Stomach (tissue), 19 donors: ENCODE measurements at places on chromosomes 1 and 21. TPM values are rescaled to one million over a fixed set of nuclear protein-coding genes. Genes with fewer than 3 reads are reported as not detected.
A peak's percentile ranks its signal among the peaks of the same experiment; 100 is the strongest.

The FCGR1A gene
- not detected for total RNA-seq

The RCSD1 gene
- 8.2 TPM for total RNA-seq

The LCE1F gene
- not detected for total RNA-seq

The SLAMF7 gene
- 2.0 TPM for total RNA-seq

The EVA1C gene
- 10.6 TPM for total RNA-seq

The LRP8 gene
- 1.8 TPM for total RNA-seq

The PLEKHN1 gene
- total RNA-seq: 0.29 TPM

The SV2A gene
- 1.9 TPM for total RNA-seq

The SLC26A9 gene
- 38.4 TPM for total RNA-seq

GRCh38 chr1:32498751-32499150 lies 33.9 kb downstream of the ZBTB8B start:
- H3K4me1 ChIP-seq: no peaks in the 10 kb centered on the region
- no peak overlapping the region for H3K27ac ChIP-seq
- no peak overlapping the region for H3K4me3 ChIP-seq
- H3K36me3 ChIP-seq: no peaks in the 10 kb centered on the region
- H3K27me3 ChIP-seq: no peaks in the 10 kb centered on the region

- peak within 1 kb of the TSS; percentile 90 for H3K4me3 ChIP-seq
- H3K27me3 ChIP-seq: no peaks in the 10 kb centered on the region
- no peaks in the 10 kb centered on the region for H3K36me3 ChIP-seq
- peak within 1 kb of the TSS; percentile 97 for H3K27ac ChIP-seq
Measured at GRCh38 chr1:226940029-226940805, at the start of gene COQ8A. TSS of gene COQ8A (plus strand) at chr1:226940294. CDS start at chr1:226961386, 21,092 bp downstream.

DNA sequence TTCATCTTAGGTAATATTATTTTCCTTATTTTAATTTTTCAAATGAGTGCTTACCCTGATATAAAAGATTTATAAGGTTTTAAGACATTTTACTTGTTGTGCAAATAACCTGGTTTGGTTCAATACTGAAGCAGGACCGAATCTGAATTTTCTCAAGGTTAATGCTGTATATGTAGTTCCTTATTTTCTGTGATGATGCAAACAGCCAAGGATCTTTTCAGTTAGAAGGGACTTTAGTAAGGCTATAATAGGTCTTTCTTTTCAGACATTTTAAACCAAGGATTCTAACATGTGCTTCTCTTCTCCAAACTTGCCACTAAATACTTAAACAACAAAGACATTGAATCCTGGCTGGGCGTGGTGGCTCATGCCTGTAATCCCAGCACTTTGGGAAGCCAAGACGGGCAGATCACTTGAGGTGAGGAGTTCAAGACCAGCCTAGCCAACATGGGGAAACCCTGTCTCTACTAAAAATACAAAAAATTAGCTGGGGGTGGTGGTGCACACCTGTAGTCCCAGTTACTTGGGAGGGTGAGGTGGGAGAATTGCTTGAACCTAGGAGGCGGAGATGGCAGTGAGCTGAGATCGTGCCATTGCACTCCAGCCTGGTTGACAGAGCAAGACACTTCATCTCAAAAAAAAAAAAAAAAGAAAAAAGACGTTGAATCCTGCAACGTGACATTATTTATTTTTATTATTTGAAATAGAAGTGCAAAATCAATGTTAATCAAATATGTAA lies 3.2 kb upstream of the ARPC5 start:
- H3K36me3 ChIP-seq: no peaks in the 10 kb centered on the region
- H3K27ac ChIP-seq: no peak overlapping the region
- no peaks in the 10 kb centered on the region for H3K27me3 ChIP-seq
- H3K4me3 ChIP-seq: no peak overlapping the region

DNA sequence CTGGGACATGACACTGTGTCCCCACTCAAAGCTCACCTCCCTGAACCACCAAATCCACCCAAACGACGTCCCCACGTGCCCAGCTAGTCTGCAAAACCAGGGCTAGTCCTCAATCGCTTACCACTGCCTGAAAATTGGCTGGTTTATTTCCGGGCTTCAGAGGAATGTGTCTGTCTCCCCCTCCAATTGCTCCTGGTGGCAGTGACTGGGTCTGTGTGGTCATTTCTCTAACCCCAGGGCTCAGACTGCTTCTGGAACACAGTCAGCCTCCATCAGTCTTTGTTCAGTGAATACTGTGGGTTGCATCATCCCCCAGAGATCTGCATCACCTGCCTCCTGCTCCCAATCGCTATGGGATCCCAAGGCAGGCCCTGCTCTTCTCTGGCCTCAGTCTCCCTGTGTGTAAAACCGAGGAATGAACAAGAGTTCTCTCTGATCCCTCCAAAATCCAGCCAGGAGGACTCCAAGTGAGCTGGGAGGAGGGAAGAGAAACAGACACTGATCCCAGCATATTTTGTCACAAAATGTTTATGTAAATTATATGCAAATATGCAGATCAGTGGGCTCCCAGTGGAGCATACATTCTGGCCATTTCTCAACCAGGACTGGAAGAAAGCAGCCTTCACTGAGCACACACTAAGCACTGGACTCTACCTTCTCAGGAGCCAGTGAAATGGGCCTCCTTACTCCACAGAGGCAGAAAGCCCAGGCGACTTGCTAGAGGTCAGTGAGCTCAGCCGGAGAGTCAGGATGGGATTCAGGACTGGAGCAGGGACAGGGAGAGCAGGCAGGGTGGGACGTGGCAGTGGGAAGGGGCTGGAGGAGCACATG lies 20.9 kb downstream of the SDC3 start:
- H3K4me1 ChIP-seq: peaks cover 78% of the 10 kb centered on the region
- no peak overlapping the region for H3K4me3 ChIP-seq
- H3K36me3 ChIP-seq: no peaks in the 10 kb centered on the region

- no peak overlapping the region for H3K4me3 ChIP-seq
- H3K27ac ChIP-seq: peak overlapping the region; percentile 67
- H3K27me3 ChIP-seq: no peaks in the 10 kb centered on the region
- peaks cover 27% of the 10 kb centered on the region for H3K4me1 ChIP-seq
- no peak for DNase-seq
Measured at GRCh38 chr21:46189959-46190490, 5.8 kb upstream of the SPATC1L start.

DNA sequence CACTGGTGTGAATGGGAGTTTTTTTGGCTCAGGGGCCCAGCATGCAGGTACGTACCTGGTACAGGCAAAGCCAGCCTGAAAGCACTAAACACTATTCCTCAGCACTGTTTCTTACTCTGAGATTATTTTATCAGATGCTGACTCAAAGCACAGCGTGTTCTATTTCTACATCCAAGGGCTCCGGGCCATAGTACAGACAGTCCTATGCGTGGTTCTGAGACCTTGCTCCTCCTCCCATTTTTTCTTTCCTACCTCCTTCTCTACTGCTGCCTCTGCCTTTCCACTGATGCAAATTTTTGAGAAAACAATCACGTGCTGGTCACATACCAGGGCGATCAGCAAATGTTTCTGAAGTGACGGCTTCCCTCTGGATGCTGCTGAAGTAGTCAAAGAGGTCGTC lies 36.3 kb downstream of the PDPN start:
- no peak for DNase-seq
- H3K4me3 ChIP-seq: no peak overlapping the region
- H3K4me1 ChIP-seq: peaks cover 23% of the 10 kb centered on the region
- no peak overlapping the region for H3K27ac ChIP-seq

- peaks cover 70% of the 10 kb centered on the region for H3K4me1 ChIP-seq
- H3K36me3 ChIP-seq: no peaks in the 10 kb centered on the region
- peak; percentile 34 for DNase-seq
- no peak overlapping the region for H3K27ac ChIP-seq
Measured at GRCh38 chr1:205444931-205445645, 10.8 kb downstream of the BLACAT1 start.

- H3K4me3 ChIP-seq: peak overlapping the region; percentile 78
- H3K4me1 ChIP-seq: peaks cover 57% of the 10 kb centered on the region
- DNase-seq: peak; percentile 83
- peak overlapping the region; percentile 91 for H3K27ac ChIP-seq
Measured at GRCh38 chr1:117606649-117607430, 992 bp downstream of the TENT5C start.

GRCh38 chr1:221371705-221372104 lies 370.2 kb downstream of the DUSP10 start:
- no peaks in the 10 kb centered on the region for H3K27me3 ChIP-seq
- no peaks in the 10 kb centered on the region for H3K36me3 ChIP-seq
- no peaks in the 10 kb centered on the region for H3K4me1 ChIP-seq

DNA sequence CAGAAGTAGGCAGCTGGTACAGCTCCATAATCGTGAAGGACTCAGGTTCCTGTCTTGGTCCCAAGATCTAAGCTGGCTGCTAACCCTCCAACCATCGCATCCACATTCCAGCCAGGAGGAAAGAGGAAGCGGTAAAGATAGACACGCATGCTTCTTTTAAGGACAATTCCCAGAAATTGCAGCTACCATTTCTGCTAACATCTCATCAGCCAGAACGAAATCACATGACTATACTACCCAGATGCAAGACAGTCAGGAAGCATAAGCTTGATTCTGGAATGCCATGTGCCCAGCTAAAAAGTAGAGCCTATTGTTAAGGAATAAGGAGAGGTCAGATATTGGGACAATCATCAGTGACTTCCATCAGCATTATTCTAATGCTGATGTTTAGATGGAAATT lies 110.4 kb downstream of the EPHB2 start:
- DNase-seq: no peak
- no peak overlapping the region for H3K4me3 ChIP-seq
- H3K36me3 ChIP-seq: no peaks in the 10 kb centered on the region
- H3K27ac ChIP-seq: no peak overlapping the region
- H3K27me3 ChIP-seq: no peaks in the 10 kb centered on the region
- no peaks in the 10 kb centered on the region for H3K4me1 ChIP-seq

DNA sequence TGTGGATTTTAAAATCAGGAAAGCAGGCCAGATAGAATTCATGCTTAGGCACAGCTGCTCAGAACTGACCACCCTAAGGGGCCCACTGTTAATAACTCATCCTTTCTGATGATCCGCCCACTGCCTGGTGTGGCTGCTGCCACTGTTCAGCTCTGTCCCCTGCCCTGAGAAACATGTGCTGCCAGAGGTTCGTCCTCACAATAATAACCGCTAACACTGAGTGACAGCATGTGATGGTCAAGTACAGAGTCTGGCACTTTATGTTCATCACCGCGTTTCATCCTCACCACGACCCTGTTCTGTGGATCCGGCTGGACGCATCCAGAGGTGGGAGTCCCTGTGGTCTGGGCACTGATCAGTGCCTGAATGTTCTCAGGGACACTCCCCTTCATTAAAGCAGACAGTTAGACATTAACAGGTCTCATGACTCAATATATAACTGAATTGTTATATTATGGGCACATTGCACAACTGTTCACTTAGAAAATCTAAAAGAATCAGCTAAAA lies 108.6 kb downstream of the SIM2 start:
- H3K27me3 ChIP-seq: no peaks in the 10 kb centered on the region
- H3K36me3 ChIP-seq: peaks cover 4% of the 10 kb centered on the region
- H3K4me3 ChIP-seq: no peak overlapping the region
- no peak overlapping the region for H3K27ac ChIP-seq
- peaks cover 3% of the 10 kb centered on the region for H3K4me1 ChIP-seq
- DNase-seq: no peak

- no peaks in the 10 kb centered on the region for H3K36me3 ChIP-seq
- H3K4me3 ChIP-seq: no peak overlapping the region
- H3K27me3 ChIP-seq: no peaks in the 10 kb centered on the region
- no peak overlapping the region for H3K27ac ChIP-seq
- no peaks in the 10 kb centered on the region for H3K4me1 ChIP-seq
Measured at GRCh38 chr1:202167708-202168415, 7.5 kb upstream of the PTPN7 start.

DNA sequence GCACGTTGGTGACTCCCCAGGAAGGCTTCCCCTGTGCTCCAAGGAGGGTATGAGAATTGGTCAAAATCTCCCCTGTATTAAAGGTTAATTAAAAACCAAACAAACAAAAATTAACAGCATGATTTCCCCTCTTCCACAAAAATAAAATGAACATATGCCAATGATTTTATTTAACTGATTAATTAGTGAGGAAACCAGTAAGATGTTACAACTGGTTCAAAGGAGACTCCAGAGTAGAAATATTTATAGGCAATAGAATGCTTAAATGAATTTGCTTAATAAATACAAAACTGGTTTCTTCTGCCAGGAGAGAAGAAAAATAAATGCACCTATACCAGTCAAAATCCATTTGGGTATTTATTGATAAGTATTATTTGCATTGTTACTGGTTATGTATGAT lies 249.5 kb upstream of the DEPDC1 start:
- DNase-seq: no peak
- H3K4me1 ChIP-seq: no peaks in the 10 kb centered on the region
- H3K4me3 ChIP-seq: no peak overlapping the region
- no peak overlapping the region for H3K27ac ChIP-seq
- no peaks in the 10 kb centered on the region for H3K27me3 ChIP-seq

GRCh38 chr1:218303176-218303879 lies 18.2 kb downstream of the RRP15 start:
- H3K4me1 ChIP-seq: peaks cover 26% of the 10 kb centered on the region
- DNase-seq: no peak
- no peak overlapping the region for H3K27ac ChIP-seq
